ENCODE measurements at places on chromosomes 4 and X.

DNA sequence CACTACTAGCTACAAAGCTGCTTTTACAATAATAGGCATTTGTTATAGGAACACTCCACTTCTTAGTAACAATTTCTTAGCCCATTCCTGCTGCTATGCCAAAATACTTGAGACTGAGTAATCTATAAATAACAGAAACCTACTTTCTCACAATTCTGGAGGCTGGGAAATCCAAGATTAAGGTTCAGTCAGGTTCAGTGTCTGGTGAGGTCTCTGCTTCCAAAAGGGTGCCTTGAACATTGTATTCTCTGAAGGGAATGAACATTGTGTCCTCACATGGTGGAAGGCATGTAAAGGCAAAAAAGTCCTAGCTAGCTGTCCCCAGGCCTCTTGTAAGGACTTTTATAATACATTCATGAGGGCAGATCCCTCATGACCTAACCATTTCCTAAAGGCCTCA, 7.0 kb downstream of the SLC9B1 start:
- no peaks in the 10 kb centered on the region for H3K4me1 ChIP-seq
- no peak for DNase-seq
- H3K27me3 ChIP-seq, result peaks cover 4% of the 10 kb centered on the region
- no peak overlapping the region for H3K27ac ChIP-seq
- no peaks in the 10 kb centered on the region for H3K36me3 ChIP-seq

DNA sequence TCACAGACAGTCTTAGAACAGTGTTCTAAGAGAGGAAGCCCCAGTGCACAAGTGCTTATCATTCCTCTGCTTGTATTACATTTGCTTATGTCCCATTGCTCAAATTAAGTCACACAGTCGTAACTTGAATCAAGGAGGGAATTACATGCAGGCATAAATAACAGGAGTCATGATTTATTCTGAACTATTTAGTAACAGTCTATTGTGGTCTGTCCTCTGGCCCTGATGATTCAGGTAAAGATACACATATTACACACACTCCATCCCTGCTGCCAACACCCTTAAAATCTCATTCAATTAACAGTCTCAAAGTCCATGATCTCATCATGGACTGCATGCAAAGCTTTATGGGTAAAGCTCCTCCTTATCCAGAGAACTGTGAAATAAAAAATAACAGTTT, 60.1 kb downstream of the GRIA2 start:
- no peaks in the 10 kb centered on the region for H3K36me3 ChIP-seq
- DNase-seq, result no peak
- no peak overlapping the region for H3K4me3 ChIP-seq
- H3K27ac ChIP-seq, result no peak overlapping the region
- no peaks in the 10 kb centered on the region for H3K4me1 ChIP-seq
- no peaks in the 10 kb centered on the region for H3K27me3 ChIP-seq

DNA sequence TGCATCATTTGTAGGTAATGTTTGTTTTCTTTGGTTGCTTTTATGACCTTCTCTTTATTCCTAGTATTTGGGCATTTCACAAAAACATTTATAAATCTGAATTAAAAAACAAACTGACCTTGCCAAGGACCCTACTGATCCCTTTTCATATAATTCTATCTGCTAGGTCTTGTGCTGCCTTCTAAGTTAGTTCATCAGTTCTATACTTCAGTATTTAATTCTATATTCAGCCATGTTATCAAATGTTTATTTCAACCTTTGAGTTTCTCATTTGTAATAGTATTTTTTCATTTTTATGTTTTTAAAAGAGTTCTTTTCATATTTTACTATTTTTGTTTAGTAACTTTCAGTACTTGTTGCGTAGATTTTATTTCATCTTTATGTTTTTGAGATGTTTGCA, 155.3 kb downstream of the SNCA start:
- H3K4me3 ChIP-seq, result peak overlapping the region; percentile 70
- DNase-seq, result no peak
- no peaks in the 10 kb centered on the region for H3K27me3 ChIP-seq
- peaks cover 4% of the 10 kb centered on the region for H3K36me3 ChIP-seq

- no peak overlapping the region for H3K27ac ChIP-seq
- H3K27me3 ChIP-seq, result no peaks in the 10 kb centered on the region
- H3K4me3 ChIP-seq, result no peak overlapping the region
- H3K4me1 ChIP-seq, result peaks cover 14% of the 10 kb centered on the region
Observed at GRCh38 chr4:67036791-67037190, 508.5 kb downstream of the CENPC start.

DNA sequence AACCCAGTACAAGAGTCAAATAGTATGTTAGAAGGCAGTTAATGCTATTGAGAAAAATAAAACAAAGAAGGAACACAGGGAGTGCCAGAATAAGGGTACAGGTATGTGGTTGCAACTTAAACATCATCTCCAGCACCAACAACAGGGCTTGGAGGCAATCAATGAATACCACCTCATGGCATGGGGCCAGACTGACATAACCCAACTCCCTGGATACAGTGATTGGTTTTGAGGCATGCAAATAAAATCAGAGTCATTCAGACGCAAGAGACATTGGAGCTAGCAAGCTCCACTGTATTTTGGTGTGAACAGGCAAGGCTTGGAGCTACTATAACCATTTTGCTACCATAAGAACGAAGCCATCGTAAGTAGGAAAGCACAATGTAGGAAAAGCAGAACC, 56.7 kb downstream of the PPP3CA start:
- DNase-seq, result no peak
- peaks cover 3% of the 10 kb centered on the region for H3K36me3 ChIP-seq
- H3K4me1 ChIP-seq, result peaks cover 40% of the 10 kb centered on the region
- no peak overlapping the region for H3K4me3 ChIP-seq
- H3K27me3 ChIP-seq, result peaks cover 2% of the 10 kb centered on the region

DNA sequence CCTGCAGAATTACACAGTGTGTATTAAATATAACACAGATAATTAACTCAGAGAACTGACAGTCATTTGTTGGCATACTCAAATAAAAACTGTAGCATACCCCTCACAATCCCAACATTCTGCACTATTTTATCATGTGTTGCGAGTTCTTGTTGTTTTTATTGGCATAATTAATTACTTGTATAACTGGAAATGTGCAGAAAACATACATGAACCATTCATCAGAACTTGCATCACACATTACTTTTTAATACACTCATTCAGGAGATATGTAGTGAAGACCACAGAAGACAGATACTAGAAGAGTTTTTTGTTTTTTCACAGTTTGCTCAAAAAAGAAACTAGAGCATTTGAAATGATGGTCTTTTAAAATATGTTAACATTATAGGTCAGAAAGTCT, 74.6 kb upstream of the NEIL3 start:
- H3K4me3 ChIP-seq, result no peak overlapping the region
- H3K27me3 ChIP-seq, result no peaks in the 10 kb centered on the region
- H3K27ac ChIP-seq, result no peak overlapping the region
- peaks cover 3% of the 10 kb centered on the region for H3K4me1 ChIP-seq

GRCh38 chr4:28799696-28800095, 1920.5 kb upstream of the PCDH7 start:
- H3K27ac ChIP-seq, result no peak overlapping the region
- no peak for DNase-seq
- no peak overlapping the region for H3K4me3 ChIP-seq
- H3K4me1 ChIP-seq, result no peaks in the 10 kb centered on the region
- H3K36me3 ChIP-seq, result no peaks in the 10 kb centered on the region
- H3K27me3 ChIP-seq, result no peaks in the 10 kb centered on the region

GRCh38 chr4:84070289-84070688, 428.8 kb downstream of the NKX6-1 start:
- H3K4me3 ChIP-seq, result no peak overlapping the region
- no peaks in the 10 kb centered on the region for H3K36me3 ChIP-seq
- DNase-seq, result no peak
- H3K4me1 ChIP-seq, result peaks cover 9% of the 10 kb centered on the region

GRCh38 chrX:82141942-82142341, 940.0 kb downstream of the SH3BGRL start:
- H3K4me1 ChIP-seq, result no peaks in the 10 kb centered on the region
- H3K27ac ChIP-seq, result no peak overlapping the region
- no peak for DNase-seq
- H3K36me3 ChIP-seq, result no peaks in the 10 kb centered on the region

GRCh38 chr4:163042306-163042705, 124.4 kb downstream of the NAF1 start:
- no peak overlapping the region for H3K27ac ChIP-seq
- no peak for DNase-seq

DNA sequence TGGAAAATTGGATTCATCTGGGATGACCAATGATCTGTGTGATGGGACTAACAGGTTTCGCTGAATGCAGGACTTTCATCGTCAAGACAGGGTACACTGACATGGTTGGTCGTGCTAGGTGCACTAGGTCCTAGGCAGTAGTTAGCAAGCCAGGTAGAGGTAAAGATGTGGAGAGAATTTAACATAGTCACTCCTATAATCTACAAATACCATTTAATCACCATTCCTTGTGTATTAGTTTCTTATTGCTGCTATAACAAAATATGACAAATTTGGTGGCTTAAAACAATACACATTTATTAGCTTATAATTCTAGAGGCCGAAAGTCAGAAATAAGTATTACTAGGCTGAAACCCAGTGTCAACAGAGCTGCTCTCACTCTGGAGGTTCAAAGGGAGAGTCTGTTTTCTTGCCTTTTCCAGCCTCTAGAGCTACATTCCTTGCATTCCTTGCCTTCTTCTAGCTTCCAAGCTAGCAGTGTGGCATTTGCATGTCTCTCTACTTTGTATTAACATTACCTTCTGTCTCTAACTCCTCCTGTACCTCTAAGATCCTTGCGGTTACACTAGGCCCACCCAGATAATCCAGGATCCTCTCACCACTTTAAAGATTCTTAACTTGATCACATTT, 98.7 kb upstream of the GRIA3 start:
- H3K27me3 ChIP-seq, result no peaks in the 10 kb centered on the region
- no peaks in the 10 kb centered on the region for H3K4me1 ChIP-seq
- no peaks in the 10 kb centered on the region for H3K36me3 ChIP-seq
- H3K27ac ChIP-seq, result no peak overlapping the region

DNA sequence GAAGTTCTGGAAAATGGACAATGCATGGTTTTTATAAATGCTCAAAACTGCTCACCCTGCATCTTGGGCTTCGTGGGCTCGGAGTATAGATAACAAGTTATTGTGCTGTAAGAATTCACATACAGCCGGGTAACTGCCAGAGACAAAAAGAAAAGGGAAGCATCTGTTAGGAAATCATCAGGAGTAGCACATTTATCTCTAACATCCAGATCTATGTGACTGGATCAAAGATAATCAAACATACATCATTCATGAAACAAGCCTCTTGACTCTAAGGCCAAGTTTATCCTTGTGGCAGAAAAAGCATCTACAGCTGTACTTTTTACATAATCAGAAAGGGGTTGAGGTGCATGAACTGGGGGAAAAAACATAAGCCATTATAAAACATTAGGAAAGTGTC, 264.2 kb downstream of the PPP3CA start:
- peaks cover 10% of the 10 kb centered on the region for H3K36me3 ChIP-seq
- no peak for DNase-seq
- peaks cover 33% of the 10 kb centered on the region for H3K4me1 ChIP-seq
- peak overlapping the region; percentile 75 for H3K27ac ChIP-seq

DNA sequence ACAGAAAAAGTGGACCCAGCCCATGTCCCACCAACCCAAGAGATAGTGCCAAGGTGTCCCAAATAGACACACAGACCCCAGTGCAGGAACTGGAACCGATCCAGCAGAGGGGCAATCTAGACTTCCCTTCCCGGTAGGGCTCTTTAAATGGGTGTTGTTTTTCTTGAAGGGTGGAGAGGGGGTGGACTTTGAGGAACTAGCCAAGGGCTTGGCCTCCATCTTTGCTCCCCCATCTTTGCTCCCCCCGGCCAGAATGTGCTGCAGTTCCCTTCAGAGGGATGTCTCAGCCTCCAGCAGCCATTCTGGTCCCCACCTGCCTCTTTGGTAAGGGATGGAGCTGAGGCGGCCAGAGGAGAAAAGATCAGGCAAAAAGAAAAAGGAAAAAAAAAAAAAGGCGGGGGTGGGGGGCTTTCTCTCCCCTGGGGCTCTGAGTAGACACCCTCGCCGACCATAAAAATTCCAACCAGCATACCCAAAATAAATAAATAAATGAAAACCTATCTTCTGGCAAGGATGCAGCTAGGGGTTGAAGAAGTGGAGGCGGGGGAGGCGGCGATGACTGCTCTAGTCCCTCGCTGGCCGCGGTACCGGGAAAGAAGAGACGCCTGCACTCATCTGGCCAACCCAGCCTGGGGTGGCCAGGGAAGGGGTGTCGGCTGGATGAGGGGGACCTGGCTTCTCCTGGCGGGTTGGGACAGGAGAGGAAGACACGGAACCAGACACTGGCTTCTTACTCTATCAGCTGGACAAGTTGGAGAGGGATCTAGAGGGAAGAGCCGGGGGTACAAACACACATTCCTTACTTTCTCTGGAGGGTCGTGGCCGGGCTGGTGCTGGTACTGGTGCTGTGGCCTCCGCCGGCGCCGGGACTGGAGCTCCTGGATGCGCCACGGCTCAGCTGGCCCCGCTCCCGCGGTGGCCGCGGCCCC, 38.5 kb upstream of the IQSEC2 start:
- H3K4me1 ChIP-seq, result peaks cover 31% of the 10 kb centered on the region
- peak overlapping the region; percentile 94 for H3K4me3 ChIP-seq
- peaks cover 5% of the 10 kb centered on the region for H3K27me3 ChIP-seq

DNA sequence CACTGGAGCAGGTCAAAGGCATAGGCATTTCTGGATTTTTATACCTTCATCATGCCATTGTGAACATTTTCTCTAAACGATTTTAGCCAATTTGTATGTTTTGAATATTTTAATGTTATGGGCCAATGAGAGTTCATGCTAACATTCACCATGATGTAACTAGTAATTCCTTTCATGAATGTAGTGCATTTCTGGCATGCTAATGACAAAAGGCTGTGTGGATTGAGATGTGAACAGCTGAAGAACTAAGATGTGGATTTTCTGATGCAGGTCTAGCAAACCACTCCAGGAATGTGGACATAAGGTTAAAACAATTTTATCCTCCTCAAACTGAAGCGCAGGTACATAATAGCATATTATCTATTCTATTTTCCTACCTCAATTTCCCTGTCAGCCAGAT, 269.4 kb downstream of the NLGN4X start:
- DNase-seq, result no peak
- no peaks in the 10 kb centered on the region for H3K36me3 ChIP-seq
- no peaks in the 10 kb centered on the region for H3K27me3 ChIP-seq
- H3K27ac ChIP-seq, result no peak overlapping the region
- peaks cover 2% of the 10 kb centered on the region for H3K4me1 ChIP-seq

DNA sequence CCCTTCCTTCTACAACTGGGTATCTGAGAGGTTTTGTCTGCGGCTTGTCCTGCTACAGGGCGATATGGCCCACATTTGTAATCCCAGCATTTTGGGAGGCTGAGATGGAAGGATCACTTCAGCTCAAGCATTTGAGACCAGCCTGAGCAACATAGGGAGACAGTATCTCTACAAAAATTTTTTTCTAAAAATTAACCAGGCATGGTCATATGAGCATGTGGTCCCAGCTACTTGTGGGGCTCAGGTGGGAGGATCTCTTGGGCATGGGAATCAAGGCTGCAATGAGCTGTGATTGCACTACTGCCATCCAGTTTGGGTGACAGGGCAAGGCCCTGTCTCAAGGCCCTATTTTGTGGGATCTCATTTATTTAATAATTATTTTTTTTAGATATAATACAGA, 420.6 kb upstream of the PABPC4L start:
- H3K4me3 ChIP-seq, result no peak overlapping the region
- H3K36me3 ChIP-seq, result no peaks in the 10 kb centered on the region
- H3K27ac ChIP-seq, result peak overlapping the region; percentile 83

Data from endothelial cell (in vitro differentiated cells).